ENCODE measurements at places on chromosomes 3 and 15. TPM values are rescaled to one million over a fixed set of nuclear protein-coding genes. Genes with fewer than 3 reads are reported as not detected.

The TLE3 gene
- total RNA-seq, result 131 TPM

The APOD gene
- not detected for total RNA-seq

The GPR15 gene
- 24.0 TPM for total RNA-seq

The C3orf85 gene
- total RNA-seq, result not detected

The DNAJA4 gene
- total RNA-seq, result 30.2 TPM

The DUOXA2 gene
- total RNA-seq, result not detected

The LCTL gene
- total RNA-seq, result not detected

The HYPK gene
- 17.5 TPM for total RNA-seq

The AVEN gene
- 10.7 TPM for total RNA-seq

The SEMA3G gene
- 0.82 TPM for total RNA-seq

The MNS1 gene
- total RNA-seq, result not detected

The SSUH2 gene
- not detected for total RNA-seq

The TGM5 gene
- total RNA-seq, result 0.61 TPM

The AMT gene
- 2.5 TPM for total RNA-seq

The SAXO2 gene
- total RNA-seq, result not detected

The SEMA3F gene
- 1.5 TPM for total RNA-seq

GRCh38 chr3:23959135-23959900 is 14.2 kb downstream of the NR1D2 start:
- ATAC-seq, result peak; percentile 94

DNA sequence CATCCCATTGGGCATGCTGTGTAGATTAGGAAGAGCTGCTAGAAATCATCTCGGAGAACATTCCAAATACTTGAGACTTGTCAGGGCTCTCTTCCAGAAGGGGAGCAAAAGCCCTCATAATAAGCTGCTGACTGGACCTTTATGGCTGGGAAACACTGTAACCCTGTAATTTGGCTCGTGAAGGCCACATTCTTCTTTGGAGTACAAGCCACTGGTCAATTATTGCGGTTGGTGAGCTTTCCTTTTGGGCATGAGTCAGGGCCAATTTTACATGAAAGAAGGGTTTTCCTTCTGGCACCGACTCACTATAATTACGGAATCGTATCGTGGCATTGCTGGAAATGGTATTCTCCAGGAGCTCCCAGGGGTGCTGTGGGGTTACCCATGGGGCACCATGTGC is 434.5 kb upstream of the RGMA start:
- no peak for ATAC-seq

DNA sequence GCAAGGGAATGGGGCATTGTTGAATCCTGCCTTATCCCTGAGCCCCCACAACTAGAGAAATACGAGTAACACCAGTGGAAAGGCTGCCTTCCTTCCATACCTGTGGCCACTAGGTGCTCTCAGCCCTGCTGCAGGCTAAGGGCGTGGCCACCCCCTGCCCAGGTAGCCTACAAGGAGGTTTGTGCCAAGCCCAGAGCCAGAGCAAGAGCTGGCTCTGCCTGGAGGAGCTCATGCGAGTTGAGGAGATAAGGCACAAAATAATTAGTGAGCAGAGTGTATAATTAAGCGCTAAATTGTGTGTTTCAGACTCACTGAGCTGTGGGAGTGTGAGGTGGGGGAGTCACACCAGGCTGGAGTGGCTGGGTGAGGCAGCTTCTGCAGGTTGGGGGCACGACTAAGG is 49.2 kb downstream of the TPRA1 start:
- no peak for ATAC-seq

- no peak for ATAC-seq
Measured at GRCh38 chr15:36880224-36880912, 220.0 kb downstream of the MEIS2 start.

GRCh38 chr15:29870495-29871151 is 48.4 kb upstream of the TJP1 start:
- no peak for ATAC-seq

DNA sequence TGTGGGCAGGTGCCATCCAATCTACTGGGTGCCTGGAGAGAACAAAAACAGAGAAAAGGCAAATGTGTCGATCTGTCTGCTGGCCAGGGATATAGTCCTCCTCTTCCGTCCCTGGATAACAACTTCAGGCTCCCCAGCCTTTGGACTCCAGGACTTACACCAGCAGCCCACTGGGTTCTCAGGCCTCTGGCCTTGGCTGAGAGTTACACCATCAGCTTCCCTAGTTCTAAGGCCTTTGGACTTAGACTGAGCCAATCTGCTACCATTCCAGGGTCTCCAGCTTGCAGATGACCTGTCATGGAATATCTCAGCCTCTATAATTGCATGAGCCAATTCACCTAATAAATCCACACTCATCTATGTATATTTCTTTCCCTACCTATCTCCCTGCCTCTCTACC is 460.9 kb upstream of the ADAMTS9 start:
- ATAC-seq, result no peak

- no peak for ATAC-seq
Measured at GRCh38 chr15:57054204-57054750, 135.8 kb downstream of the TCF12 start.

GRCh38 chr3:142210608-142211007 is 14.8 kb downstream of the GK5 start:
- no peak for ATAC-seq

- ATAC-seq, result peak; percentile 44
Measured at GRCh38 chr3:100561459-100562158, 47.8 kb upstream of the ADGRG7 start.

GRCh38 chr3:140438736-140439470 is 239.0 kb upstream of the TRIM42 start:
- no peak for ATAC-seq

DNA sequence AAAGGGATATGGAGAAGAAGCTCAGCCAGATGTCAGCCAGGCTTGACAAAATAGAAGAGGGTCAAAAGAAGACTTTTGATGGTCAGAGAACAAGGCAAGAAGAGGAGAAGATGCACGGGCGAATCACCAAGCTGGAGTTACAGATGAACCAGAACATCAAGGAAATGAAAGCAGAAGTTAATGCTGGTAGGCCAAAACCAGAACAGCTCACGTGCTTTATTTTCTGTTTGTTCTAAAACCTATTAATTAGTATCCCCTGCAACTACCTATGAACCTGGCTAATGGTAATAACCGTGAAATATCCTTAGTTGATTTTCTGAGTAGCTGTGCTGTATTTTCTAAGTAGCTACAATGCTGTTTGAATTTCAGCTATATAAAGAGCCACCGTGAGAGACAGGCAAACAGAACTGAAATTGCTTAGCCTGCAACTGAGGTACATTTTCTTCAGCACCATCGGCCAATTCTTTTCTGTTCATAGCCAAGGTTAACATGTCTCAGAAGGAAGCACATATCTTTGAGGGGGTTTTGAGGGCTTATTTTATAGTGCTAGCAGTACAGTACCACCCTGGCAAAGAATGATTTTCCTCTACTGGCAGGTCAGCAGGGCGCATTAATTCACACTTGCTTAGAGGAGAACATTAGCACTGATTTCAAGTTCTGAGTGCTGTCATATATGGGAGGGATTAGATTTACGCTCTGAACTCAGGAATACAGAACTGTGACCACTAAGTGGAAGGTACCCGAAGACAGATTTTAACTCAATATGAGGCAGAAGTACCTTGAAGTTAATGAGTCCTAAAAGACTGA is 78.9 kb downstream of the FAM81A start:
- ATAC-seq, result no peak

DNA sequence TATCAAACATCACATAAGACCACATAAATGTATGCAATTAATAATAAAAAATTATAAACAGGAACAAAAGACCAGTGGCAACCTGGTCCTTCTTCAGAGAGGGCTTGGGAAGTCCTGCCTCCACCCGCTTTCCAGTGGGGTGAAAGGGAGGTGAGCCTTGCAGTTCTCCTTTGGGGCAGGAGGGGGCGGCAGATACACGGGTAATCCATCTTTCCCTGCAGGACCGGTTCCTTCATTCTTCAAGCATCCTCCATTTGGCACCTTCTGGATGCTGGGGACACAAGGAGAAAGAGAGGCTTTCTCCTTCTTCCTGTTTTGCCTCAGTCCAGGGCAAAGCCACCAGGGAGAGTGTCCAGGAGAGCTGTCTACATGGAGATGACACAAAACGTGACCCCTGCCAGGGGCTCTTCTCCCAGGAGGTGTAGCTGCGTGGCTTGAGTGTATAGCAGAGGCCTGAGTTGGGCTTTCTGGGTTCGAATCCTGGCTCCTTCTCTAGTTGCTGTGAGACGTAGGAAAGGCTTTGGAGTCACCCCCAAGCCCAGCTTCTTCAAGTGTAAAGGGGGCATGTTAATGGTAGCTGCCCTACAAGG is 23.2 kb downstream of the RPLP1 start:
- ATAC-seq, result peak; percentile 72

- ATAC-seq, result no peak
Measured at GRCh38 chr3:114119776-114120175, 59.1 kb downstream of the DRD3 start.

DNA sequence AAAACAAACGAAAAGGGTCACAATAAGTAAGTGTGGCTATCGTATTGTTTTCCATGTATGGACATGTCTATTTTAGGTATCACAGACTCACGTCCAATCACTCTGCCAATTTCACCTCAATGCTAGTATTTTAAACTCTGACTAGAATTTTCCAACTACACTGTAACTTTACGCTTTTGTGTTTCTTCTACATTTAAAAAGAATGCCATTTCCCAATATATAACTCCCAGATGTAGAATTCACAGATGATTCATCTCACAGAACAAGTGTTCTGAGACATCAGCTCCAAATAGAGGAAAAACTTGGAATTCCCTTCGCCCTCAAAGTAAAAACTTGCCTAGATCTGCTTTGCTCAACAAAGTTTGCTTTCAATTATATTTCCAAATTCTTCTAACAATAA is 14.2 kb downstream of the LRIG1 start:
- no peak for ATAC-seq

DNA sequence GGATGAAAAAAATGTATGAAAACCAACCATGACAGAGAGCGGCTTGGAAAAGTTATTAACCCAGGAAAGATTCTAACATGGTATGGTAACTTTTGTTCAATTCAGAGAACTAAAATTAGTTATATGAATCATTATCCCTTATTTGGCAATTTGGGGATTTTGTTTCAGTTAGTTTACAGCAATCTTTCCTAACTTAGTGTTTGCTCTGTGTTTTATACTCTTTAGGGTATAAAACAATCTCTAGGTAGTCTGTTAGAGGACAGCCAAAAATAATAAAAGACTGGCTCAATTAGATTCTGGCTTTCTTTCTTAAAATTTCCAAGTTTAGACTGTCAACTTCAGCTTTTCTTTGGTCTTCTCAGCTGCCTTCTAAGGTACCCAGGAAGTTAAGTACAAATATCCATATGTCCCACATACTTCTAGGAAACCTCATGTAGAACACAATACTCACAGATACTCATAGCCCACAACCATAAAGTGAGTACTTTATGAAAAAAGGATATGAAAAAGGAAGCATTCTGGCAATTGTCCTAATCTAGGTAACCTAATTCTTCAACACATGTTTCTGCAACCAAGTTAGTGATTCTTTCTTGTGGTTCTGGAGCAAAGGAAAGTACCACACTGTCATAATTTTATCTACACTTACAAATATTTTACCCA is 849.3 kb downstream of the ROBO1 start:
- ATAC-seq, result no peak

GRCh38 chr3:16663854-16664712 is 58.9 kb upstream of the DAZL start:
- no peak for ATAC-seq

GRCh38 chr15:51580385-51580784 is 42.2 kb downstream of the DMXL2 start:
- no peak for ATAC-seq

GRCh38 chr3:177960722-177961121 is 575.5 kb upstream of the KCNMB2 start:
- no peak for ATAC-seq

GRCh38 chr15:39434751-39435238 is 146.1 kb upstream of the THBS1 start:
- ATAC-seq, result no peak

GRCh38 chr3:71723452-71724170 is 1.6 kb downstream of the EIF4E3 start:
- ATAC-seq, result peak; percentile 45

- no peak for ATAC-seq
Measured at GRCh38 chr3:110894574-110894973, 177.0 kb upstream of the NECTIN3 start.

DNA sequence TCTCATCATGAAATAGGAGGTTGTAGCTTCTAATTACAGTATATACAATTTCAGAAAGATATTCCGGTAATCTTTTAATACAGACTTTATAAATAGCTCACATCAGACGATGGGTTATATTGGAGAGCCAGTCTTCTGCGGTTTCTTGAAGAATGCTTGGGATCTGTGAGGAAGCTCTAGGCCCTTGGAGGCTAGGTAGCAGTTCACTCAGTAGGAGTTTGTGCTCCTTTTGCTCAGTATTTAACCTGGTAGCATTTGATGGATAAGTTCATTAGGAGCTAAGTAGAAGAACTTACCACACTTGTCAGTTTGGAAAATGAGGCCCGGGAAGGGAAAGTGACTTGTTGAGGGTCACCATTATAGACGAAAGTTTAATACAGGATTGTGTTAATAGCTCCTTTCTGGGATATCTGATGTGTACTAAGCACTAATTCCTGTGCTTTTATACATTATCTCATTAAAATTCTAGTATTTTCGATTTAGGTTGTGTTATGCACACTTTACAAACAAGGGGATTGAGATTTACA is 2.8 kb downstream of the FNDC3B start:
- ATAC-seq, result no peak

DNA sequence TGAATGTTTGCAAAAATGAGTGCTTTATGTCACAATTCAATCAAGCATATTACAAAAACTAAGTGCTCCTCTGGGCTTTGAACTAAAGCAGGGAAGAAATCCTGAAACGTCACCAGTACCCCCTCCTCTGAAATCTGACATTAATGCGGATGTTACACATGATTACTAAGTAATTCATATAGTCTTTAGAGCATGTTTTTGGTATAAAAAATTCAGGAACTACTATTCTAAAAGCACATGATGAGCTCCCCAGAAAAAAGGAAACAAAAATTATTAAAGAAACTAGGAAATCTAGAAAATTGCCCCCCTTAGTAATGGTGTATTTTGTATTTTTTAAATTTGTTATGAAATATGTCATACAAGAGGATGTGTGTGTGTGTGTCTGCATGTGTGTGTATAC is 87.7 kb downstream of the MYO5A start:
- no peak for ATAC-seq

DNA sequence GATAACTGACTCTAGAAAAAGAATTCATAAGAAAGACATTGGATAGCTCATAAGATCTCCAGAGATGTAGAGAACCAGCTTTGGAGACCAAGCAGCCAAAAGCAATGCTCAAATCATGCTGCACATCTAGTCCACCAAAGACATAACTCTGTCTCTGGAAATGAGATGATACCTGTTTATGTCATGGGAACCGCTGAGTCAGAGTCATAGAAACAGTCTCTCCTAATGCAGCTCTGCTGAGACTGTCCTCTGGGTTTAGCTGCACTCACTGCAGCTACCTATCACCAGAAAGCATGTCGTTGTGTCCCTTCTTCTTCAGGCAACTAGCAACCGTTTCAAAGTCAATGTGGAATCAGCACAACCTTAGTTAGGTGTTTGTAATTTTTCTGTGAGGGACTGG is 218.5 kb upstream of the ROBO1 start:
- no peak for ATAC-seq

DNA sequence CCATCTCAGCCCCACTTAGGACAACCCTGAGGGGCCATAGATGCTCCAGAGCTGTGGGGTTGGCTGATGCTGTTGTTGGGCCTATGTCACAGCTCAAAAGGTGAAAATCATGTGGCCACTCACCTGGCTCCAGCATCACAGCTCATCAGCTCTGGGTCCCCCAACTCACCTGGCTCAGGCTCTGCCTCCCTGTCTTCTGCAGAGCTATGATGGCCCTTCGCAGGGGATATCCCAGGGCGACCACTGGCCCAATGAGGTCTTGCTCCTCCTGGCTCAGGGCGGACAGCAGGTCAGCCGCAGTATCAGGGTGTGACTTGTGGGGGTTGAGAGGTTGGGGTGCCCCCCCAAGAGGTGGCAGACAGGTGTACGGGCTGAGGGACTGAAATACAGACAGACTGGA is 15.7 kb downstream of the UBAP1L start:
- no peak for ATAC-seq
